ENCODE measurements at places on chromosomes 1 and 21.
A peak's percentile ranks its signal among the peaks of the same experiment; 100 is the strongest.

DNA sequence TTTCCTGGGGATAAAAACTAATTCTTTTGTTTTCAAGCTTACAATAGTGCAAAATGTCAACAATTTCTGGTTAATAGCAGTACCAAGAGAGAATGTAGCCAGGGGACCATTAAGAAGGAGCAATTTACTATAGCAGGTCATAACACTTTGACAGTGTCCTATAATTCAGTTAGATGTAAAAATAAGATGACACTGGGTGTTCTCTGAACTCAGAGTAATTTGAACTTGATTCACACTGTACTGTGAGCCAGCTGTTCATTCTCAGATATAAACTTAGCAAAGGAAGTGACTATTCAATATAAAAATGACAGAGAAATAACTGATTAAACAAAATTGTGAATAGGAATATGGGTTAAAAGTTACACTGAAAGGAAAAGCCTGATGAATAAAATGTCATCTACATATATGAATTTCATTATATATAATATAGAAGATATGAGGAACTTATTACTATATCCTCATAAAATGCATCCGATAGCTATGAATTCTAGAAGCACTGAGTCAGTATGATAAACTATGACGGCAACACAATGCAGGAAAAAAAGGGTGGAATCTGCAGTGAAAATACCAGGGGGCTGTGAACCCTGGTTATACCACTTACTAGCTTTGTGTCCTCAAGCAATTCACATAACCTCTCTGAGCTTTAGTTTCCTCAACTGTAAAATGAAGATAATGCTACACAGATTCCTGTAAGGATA is 135.9 kb downstream of the ACBD6 start:
- no peak for DNase-seq

DNA sequence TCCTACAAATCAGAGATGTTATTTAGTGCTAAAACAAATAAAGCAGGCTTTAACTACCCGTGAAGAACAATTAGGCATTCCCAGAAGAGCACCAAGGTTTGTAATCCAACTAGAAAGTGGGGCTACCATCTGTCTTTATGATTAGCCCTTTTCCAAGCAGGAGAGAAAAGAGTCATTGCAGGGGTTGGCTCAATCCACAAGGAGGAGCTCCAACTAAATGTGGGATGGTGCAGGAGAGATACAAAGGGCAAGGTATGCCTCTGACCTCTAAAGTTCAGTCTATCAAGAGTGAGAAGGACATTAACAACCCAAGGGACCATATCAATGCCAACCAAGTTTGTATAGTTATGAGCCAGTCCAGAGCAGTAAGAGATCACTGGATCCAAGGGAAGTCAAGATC is 382.7 kb upstream of the DUSP10 start:
- no peak for DNase-seq

DNA sequence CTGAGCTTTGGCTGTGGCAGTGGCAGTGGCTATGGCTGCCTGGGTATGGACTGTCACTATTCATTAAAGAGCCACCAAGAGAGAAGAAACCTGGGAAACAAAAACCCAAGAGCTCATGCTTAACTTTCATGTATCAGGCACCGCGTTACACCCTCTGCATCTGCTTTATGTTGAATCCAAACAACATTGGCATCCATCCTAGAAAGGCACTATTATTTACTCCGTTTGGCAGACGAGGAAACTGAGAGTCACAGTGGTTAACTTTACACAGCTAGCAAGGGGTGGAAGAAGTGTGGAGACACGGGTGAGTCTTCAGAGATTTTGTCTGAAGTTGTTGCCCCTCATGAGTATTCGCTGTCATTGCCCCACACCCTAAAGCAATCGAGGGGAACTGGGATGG is 63.8 kb downstream of the PLXNA2 start:
- DNase-seq, result no peak

GRCh38 chr1:106523497-106523896 is 533.0 kb upstream of the PRMT6 start:
- no peak for DNase-seq

- DNase-seq, result no peak
Measured at GRCh38 chr1:164337885-164338284, 221.1 kb upstream of the PBX1 start.

DNA sequence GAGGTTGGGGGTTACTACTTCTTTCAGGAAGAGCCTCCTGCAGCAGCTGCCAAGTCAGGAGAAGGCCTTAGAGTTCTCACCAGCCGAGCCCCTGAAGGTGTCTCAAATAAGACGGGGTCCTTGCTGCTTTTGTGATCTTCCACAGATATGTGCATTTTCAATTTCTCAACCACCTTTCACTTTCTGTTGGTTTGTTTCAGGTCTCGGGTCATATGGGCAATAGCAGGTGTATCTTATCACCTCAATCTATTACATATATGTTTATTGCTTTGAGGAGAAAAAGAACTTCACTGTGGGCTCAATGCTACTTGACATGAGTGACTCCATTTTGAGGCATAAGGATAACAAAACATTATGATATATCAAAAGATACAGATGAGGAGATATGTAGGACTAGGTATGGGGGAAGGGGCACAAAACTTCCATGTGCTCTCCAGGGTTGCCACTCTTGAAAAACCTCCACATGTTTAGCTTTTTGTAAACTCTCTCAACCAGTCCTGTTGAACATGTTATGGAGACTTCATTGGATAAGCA is 1171.4 kb upstream of the ADGRL2 start:
- no peak for DNase-seq

DNA sequence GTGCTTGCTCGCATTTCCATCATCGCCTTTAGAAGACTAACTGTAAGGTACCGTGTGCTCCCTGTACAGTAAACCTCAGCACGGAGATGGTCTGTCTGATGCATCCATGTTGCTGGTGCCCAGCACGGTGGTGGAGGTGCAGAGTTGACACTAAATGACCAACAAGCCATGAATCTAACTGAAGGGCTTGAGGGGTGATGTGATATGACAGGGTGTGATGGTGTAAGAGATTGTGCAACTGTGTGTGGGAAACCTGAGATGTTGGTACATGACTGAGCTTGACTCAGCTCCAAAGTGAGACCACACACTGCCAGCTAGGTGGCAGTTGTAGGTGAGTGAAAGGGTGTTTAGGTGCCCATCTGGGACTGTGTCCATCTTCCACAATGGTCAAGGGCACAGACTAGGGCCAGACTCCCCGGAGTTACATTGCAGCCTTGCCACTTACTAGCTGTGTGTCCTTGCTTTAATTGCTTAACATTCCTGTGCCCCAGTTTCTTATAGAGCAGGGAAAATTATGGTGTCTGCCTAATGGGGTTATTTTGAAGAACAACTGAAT is 21.4 kb downstream of the SLC2A1 start:
- DNase-seq, result no peak

DNA sequence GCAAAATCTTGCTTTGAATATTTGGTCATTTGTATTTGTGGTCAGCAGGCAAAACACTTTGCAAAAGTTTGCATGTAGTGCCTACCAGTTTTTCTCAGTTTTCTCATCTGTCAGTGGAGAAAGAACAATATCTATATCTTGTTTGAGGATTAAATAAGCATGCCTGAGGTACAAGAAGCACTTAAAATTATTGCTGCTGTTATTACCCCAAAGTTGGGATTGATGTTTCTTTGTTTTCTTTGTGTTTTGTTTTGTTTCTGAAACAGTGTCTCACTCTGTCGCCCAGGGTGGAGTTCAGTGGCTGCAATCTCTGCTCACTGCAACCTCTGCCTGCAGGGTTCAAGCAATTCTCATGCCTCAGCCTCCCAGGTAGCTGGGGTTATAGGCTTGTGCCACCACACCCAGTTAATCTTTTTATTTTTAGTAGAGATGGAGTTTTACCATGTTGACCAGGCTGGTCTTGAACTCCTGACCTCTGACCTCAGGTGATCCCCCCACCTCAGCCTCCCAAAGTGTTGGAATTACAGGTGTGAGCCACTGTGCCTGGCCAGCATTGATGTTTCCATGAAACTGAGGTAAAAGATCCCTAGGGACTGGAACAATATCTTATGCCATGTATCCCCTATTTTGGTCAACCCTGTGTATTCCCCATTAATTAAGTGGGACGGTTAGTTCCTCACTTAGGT is 15.9 kb downstream of the RAP1A start:
- no peak for DNase-seq

- no peak for DNase-seq
Measured at GRCh38 chr1:170931650-170932049, 3.7 kb upstream of the MROH9 start.

- DNase-seq, result no peak
Measured at GRCh38 chr1:56577406-56578137, 1.8 kb downstream of the PLPP3 start.

- no peak for DNase-seq
Measured at GRCh38 chr1:59417406-59417805, 120.5 kb downstream of the FGGY start.

DNA sequence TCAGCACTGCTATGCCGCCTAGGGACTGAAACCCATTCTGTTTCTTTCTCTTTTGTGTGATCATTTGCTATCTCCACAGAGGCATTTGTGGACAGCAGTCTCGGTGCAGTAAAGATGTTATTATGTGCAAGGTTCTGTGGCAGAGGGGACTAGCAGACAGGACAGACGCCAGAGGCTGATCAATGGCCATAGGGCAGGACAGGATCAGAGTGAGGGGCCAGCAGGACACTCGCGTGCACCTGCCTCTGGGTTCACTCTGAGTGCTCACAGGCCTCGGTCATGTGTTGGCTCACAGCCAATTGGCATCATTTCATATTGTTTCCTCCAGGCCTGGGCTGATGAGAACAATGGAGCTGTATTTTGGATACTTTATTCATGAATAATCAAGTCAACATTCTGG is 212.6 kb downstream of the TGFB2 start:
- DNase-seq, result no peak

DNA sequence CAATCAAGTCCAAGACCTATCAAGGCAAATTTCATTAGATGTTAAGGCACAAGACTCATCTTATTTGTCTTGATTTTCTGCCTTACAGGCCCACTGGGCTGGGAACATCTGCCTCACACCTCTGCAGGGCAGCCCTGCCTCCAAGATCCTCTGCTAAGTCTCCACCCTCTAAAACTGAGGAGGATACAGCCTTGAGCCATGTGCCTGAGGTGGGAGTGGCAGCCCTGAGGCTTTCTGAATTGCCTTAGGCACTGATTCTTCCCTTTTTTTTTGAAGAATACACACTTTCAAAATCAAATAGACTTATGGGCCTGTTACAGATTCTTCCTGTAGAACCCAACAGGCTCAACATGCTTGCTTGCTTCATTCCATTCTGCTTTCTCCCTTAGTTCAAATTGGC is 544.3 kb upstream of the ADAMTS5 start:
- no peak for DNase-seq

- DNase-seq, result no peak
Measured at GRCh38 chr1:147591261-147591891, 50.1 kb downstream of the BCL9 start.

- no peak for DNase-seq
Measured at GRCh38 chr1:212746546-212746945, 45.0 kb downstream of the NSL1 start.

- no peak for DNase-seq
Measured at GRCh38 chr1:23646091-23646490, 45.5 kb upstream of the RPL11 start.

DNA sequence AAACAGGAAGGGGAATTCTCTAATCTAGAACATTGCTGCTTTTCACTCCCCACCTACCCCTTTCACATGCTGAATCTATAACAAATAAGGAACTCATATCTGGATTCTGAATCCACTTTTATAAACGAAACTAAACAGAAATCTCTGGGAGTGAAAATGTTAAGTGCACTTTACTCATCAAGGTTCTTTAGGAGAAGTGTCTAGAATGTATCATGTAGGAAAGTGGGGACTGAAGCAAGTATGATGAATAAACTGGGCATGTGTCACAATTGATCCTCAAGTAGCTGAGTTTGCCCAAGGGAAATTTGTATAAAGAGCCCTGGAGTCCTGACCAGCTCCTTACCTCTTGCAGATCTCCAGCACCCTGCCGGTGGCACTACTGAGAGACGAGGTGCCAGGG is 19.8 kb downstream of the AVPR1B start:
- DNase-seq, result no peak

- no peak for DNase-seq
Measured at GRCh38 chr1:74368335-74368734, 133.1 kb downstream of the TNNI3K start.

GRCh38 chr1:22123071-22123390 is 19.9 kb downstream of the WNT4 start:
- DNase-seq, result no peak

DNA sequence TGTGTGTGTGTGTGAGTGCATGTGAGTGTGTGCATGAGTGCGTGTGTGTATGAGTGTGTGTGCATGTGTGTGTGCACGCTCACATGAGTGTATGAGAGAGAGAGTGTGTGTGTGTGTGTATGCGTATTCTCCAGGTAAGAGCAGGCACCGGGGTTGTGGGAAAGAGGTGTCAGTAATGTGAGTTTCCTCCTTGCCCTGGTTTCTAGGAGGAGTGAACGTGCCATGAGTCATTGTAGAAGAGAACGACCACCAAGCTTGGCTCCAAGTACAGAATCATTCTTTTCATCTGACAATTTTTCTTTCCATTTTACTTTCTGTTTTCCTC is 79.1 kb downstream of the POFUT2 start:
- DNase-seq, result no peak

DNA sequence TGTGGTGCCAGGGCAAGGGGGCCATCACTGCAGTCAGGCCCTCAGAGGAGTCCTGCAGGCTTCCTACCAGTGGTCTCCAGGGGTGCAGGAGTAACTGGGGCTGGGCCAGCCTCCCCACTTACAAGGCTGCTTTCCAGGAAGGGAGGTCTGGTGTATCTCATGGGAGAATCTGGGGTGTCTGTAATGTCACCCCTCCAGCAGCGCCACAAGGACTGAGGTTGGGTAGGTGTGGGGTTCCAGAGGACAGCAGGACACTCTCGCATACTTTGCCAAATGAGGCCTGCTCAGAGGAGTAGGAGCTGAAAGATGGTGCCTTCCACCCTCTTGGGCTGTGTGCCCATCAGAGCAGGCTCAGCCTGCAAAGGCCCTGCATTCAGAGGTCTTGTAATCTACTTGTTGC is 46.9 kb downstream of the TNNT2 start:
- DNase-seq, result no peak

GRCh38 chr1:39575191-39576015 is 1.2 kb downstream of the PABPC4 start:
- peak; percentile 31 for DNase-seq

DNA sequence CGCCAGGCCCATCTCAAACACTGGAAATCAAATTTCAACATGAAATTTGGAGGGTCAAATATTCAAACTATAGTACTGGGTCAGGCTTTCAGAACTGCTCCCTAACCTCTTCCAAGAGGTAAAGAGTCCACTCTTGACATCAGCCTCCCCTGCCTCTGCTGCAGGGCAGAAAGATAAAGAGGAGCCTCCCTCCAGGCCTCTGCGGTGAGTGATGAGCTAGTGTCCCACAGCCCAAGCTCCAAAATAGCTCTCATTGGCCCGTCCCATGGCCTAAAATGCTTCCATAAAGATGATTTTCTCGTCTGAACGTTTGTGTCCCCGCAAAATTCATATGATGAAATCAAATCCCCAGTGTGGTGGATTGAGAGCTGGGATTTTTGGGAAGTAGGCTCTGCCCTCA is 33.7 kb upstream of the CCSAP start:
- no peak for DNase-seq

- no peak for DNase-seq
Measured at GRCh38 chr1:16125088-16125470, 30.8 kb downstream of the EPHA2 start.

Data from ACHN (cell line).